Stomach (tissue), 19 donors: ENCODE measurements at places on chromosomes 4 and X.

DNA sequence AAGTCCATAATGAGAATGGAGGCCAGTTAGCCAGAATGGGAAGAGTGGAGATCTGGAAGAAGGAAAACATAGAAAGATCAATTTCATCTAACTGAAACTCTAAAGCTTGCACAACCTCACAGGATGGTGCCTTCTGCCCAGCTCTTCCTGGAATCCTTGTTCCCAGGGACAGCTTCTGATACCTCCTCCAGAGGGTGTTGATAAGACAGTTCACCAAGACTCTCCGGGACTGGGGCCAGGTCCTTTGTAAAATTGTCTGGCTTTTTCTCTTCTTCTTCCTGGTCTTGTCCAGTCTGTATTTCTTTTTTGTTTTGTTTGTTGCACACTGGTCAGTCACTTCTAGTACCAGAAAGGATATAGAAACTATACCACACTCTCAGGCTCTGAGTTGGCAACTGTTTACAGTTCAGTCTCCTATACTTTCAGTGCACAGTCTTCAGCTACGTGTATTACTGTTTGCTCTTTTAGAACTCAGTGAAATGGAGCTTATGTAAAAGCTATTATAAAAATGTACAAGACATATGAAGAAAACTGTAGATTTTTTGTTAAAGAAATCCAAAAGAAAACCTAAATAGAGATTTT, 142.8 kb upstream of the RPL34 start:
- no peak for DNase-seq

DNA sequence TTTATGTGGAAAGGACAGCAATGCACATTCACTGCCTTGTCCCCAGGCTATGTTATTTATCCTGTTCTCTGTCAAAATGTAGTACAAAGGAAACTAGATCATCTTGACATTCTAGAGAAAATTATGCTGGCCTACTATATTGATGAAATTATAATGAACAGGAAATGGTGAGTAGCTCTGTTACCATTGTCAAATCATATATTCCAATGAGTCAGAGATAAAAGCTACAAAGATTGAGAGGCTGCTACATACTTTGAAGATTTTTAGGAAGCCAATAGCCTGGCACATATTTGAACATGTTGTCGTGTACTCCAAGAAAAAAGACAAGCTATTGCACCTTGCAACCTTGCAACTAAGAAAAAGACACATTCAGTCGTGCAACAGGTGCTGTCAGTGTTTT, 52.7 kb upstream of the TET2 start:
- no peak for DNase-seq

GRCh38 chr4:111399623-111400022, 745.6 kb upstream of the FAM241A start:
- no peak for DNase-seq

GRCh38 chr4:1472911-1473518, 66.8 kb upstream of the NKX1-1 start:
- no peak for DNase-seq

GRCh38 chr4:3384391-3384770, 57.4 kb upstream of the HGFAC start:
- DNase-seq: no peak
